ENCODE measurements at places on chromosomes 1 and 21. TPM values are rescaled to one million over a fixed set of nuclear protein-coding genes. Genes with fewer than 3 reads are reported as not detected.

The CFHR5 gene
- not detected for total RNA-seq

The INSRR gene
- under 0.01 TPM for total RNA-seq

The CD5L gene
- under 0.01 TPM for total RNA-seq

The GPR25 gene
- not detected for total RNA-seq

The TNFRSF18 gene
- not detected for total RNA-seq

DNA sequence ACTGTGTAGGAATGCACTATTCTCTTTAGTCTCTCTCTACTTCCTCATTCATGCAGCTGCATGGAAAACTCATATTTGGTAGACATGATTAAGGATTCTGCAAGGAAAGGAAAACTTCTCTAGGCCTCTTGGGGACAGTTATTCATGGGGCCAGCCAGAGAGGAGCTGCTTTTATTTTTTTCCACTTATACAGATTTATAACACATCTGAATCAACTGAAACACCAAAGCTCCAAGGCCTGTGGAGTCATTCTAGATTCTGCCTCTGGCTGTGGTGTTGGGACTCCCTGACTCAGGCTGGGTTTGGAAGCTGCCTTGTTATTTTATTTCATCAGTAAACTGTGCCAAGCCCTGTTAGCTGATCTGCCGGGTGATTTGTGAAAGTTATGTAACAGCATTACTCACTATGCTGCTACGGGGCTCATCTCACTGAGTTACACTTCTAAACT lies 83.9 kb upstream of the EDEM3 start:
- peak; percentile 36 for DNase-seq

DNA sequence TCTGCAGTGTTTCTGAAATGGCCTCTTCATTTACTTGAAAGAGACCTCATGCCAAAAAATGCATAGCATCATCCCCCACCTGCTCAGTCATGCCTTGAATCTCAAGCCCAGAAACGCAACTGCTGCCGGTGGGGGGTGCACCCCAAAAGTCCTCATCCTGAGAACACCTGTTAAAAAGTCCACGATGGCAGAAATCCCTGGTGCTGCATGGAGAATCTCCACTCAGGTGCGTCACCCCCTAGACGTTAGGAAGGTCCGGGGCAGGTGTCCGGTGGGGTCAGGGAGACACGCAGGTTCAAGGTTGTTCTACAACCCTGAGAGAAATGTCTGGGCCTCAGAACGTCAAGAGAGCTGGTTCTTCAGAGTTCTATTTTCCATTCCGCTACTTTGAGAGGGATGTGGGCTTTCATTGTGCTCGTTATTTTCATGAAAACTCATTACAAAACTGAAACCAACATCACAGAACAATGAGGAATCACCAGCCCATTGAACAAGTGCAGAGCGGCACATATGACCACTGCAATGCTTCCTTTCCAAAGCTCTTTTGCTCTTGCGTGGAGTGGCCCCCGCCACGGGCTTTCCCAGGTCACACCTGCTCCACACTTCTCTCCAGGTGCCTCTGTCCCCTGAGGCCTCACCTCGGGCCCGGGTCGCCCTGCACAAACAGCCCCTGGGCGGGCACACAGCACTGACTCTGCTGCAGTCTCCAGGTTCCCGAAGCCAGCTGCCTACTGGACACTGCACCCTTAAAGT lies 201.9 kb downstream of the TOMM20 start:
- no peak for DNase-seq

- no peak for DNase-seq
These were observed 283.8 kb downstream of the MRPL39 start for GRCh38 chr21:25323356-25323949.

DNA sequence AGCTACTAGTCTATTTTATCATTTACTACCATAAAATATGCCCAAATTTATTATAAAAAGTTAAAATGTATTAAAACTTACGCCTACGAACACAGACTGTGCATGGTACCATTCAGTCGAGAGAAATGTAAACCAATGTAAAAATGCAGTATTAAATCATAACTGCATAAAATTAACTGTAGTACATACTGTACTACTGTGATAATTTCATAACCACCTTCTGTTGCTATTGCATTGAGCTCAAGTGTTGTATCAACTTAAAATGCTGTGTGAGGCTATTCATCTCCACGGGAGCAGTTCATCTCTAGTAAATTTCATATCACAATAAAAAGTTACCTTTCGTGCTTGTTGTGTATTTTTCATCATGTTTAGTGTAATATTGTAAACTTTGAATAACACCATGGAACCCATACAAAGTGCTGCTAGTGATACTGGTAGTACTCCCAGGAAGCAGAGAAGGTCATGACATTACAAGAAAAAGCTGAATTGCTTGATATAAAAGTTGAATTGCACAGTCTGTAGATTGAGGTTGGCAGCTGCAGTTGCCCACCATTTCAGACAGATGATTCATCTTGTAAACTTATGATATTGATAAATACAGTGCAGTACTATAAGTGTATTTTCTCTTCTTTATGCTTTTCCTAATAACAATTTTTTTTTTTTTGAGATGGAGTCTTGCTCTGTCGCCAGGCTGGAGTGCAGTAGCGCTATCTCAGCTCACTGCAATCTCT lies 19.0 kb upstream of the CENPF start:
- DNase-seq, result no peak

DNA sequence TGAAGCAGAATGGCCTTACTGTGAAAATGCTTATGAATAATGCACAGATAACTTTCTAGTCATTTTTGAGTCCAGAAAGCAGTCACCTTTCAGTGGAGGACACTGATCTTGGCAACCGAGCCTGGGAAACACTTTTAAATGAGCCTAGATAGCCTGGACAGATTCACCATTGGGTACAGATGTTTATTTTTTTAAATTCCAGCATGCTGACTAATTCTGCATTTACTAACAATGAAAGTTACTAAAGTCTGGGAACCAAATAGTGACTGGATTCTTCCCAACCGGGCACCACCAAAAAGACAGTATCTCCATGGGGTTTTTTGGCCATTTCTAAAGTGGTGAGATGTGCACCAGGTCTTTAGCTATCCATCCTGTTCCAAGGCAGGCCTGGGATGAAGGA lies 3.3 kb upstream of the FMOD start:
- DNase-seq, result no peak

DNA sequence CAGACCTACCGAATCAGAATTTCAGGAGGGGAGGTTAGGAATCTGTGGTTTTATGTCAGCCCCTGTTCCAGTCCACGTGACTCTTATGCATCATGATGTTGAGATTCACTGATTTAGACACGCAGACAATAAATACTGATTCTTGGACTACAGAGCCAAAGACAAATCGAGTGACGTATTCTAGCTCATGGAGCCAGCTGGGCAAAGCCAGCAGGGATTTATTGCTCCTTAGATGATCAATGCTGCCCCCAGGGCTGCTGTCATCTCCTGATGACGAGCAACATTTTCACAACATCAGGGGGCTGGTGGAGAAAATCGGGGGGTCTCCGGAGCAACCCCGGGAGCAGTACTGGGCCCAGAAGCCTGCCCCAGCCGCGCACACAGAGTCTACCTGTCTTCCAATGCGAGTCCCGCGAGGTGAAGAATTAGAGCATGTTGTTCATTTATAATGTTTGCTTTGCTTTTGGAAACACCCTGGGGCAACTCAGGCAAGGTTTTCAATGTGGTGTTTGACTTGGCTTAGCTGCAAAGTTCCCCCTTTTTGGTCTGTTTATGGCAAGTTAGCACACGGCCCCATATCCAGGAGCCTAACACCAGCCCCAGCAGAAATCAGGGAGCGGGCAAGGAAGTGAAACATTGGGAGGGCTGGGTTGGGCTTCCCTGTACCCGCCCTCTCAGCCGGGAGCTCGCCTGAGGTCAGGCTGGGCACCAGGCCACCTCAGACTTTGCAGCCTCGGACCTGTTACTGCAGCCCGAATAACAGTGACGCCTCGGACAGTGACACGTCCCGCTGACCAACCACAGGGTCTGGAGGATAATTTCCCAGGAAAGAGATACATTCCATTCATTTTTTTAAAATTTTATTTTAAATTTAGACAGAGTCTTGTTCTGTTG lies 19.9 kb upstream of the CLDN14 start:
- no peak for DNase-seq

DNA sequence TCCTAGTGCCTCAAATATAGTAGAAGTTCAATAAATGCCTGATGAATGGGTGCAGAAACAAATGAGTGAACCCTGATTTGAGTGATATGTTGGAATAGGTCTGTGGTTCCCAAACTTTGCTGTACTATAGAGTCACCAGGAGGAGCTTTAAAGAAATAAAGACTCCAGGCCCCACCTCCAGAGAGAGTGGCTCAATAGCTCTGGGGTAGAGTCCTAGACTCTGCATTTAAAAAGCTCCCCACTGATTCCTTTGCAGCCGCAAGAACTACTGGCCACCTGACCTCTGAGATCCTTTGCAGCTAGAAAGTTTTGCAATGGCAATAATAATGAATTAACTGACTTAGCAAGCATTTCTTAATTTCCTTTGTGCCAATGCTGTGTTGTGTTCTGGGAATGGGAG lies 20.9 kb downstream of the TCHHL1 start:
- no peak for DNase-seq

DNA sequence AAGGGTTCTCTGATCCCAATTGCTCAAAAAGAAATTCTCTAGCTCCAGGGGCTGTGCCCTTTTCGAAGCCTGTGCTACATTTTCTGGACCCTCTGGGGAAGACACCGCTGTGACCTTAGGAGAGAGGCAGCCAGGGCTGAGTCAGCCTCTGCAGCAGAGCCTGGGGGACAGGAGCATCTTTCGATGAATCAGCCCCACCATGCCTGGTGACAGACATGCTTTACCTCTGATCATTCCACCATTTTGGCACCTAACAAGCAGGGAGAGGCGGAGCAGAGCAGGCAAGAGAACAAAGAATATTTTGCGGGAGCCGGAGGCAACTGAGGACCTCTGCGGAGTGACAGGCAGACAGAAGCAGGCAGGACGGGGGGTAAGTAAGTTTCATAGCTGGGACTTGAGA lies 84.9 kb downstream of the VWA5B1 start:
- DNase-seq, result no peak

- DNase-seq, result no peak
These were observed 10.6 kb downstream of the SLC19A1 start for GRCh38 chr21:45531393-45532215.

DNA sequence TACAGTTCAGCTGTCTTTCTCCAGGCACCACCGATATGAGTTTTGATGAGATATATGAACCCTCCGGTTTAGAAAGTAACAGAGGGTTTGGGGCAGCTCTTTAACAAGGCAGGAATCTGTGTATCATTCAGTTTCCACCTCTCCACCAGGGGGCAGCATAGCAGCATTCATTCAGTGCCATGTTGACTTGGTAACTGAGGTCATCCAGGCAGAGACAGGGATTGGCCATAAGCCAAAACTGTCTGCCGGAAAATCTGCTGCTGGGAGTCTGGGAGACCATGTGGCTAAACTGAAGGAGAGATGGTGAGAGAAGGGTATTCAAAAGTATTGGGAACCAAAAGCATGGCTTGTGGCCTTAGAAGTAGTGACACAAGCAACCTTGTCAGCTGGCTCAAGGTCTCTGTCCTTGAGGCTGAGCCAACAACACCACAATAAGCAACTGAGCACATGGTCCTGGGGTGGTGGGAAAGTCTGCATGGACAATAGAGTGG lies 98.5 kb downstream of the LMX1A start:
- peak; percentile 25 for DNase-seq

- DNase-seq, result no peak
These were observed 11.9 kb upstream of the SH2D2A start for GRCh38 chr1:156828400-156829124.
